ENCODE measurements at places on chromosomes 16 and 17.
A peak's percentile ranks its signal among the peaks of the same experiment; 100 is the strongest.

DNA sequence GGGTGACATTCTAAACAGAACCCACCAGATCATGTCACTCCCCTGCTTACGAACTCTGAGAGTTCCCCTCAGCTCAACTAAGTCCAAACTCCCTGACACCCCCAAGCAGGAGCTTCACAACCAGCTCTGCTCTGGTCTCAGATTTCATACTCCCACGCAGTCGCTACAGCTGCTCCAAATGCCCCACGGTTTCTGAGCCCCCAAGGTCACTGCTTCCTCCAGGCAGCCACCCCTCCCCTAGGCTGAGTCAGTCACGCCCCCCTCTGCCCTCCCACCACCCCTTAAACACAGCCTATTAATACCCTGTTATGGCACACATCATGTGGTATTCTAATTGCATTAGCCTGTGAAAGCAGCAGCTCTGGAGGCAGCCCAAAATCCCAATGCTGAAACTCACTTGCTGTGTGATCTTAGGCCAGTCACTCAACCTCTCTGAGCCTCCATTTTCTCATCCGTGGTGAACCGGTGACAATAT lies 51.5 kb downstream of the GSG1L start:
- no peak for DNase-seq

- DNase-seq: peak; percentile 68
These were observed 43.6 kb downstream of the NOS2 start for GRCh38 chr17:27756467-27757371.

DNA sequence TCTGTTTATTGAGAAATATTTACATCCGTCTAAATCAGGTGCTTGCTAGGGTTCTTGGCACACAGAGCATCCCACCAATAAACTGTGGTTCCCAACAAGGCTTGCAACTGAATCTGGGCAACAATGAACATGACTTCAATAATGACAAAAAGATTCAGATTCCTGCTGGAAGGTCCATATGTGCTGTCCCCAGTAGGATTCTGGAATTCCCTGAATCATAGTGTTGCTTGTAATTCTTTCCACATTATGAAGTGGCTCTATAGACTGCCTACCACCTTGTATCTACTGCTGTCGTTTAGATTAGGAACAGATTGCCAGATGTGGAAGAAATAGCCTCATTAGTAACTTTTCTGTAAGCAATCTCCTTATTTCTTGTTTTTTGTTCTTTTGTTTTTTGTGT lies 265.9 kb downstream of the WWOX start:
- no peak for DNase-seq

- peak; percentile 77 for DNase-seq
These were observed 74.2 kb upstream of the MARCHF10 start for GRCh38 chr17:62882284-62882683.

GRCh38 chr17:2724784-2725164 lies 13.2 kb upstream of the CLUH start:
- DNase-seq: peak; percentile 51

- no peak for DNase-seq
These were observed 56.3 kb upstream of the HAS3 start for GRCh38 chr16:69049146-69049545.

DNA sequence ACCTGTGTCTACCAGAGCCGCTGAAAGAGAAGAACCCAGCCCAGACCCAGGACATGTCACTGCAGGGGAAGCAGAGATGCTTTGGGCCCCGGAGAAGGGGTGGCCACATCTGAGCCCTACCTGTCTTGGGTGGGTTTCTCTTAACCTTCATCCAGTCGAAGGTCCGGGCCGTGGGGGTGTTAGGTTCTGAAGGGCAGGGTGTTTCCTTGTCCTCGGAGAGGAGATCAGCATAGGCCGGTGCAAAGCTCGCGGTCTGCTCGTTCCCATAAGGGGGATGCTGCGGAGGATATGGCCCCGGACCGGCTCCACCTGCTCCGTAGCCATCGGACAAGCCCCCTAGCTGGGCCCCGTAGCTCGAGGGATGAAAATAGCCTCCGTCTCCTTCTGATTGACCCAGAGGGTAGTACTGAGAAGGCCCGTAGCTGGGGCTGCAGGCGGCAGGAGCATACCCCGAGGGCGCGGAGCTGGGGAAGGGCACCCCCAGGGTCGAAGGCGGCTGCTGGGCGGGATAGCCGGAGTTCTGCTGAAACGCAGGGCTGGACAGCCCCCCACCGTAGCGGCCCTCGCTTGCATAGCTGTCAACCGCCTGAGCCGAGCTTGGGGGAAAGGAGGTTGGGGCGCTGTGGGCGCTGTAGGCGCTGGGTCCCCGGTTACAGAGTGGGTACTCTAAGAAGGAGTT lies 464 bp downstream of the HOXB1 start:
- DNase-seq: no peak

GRCh38 chr17:28982131-28982793 lies 23.6 kb downstream of the SEZ6 start:
- peak; percentile 91 for DNase-seq

GRCh38 chr16:9297437-9298113 lies 206.1 kb downstream of the HAPSTR1 start:
- DNase-seq: no peak

DNA sequence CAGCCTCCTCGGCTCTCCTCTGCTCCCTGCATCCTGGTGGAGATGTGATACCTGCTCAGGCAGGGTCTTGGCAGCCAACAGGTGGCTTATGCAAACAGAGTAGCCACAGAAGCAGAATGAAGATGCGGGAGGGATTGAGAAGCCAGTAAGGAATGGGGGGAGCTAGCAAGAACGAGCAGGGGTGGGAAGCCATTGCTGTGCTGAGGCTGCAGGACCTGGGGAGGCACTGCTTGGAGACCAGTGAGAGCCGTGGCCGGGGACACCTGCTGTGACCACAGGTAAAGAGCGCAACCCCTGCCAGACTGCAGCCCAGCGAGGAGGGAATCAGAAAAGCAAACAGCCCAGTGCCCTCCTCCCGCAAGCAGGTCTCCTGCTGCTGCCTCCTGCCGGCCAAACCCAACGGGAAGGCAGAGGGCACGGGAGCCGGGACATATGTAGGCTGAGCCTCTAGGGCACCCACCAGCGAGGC lies 14.7 kb downstream of the AIPL1 start:
- DNase-seq: peak; percentile 37

- DNase-seq: peak; percentile 94
These were observed 705 bp upstream of the POLR2A start for GRCh38 chr17:7483255-7484066.

- peak; percentile 50 for DNase-seq
These were observed 1.2 kb upstream of the HBA1 start for GRCh38 chr16:175011-175949.

DNA sequence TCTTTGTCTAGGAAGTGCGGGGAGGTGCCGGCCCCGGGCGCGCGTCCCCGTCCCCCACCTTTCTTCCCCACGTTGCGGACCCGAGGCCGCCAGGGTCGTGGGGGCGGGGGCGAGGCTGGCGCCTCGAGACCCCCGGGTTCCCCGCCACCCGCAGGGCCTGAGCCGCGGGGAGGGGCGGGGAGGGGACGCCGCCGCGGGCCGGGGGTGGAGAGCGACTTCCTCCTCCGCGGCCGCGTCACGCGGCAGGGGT lies 1.8 kb upstream of the ACTG1 start:
- DNase-seq: no peak

GRCh38 chr17:69230939-69231338 lies 2.3 kb upstream of the ABCA10 start:
- no peak for DNase-seq

- peak; percentile 58 for DNase-seq
These were observed 141.2 kb downstream of the LAT start for GRCh38 chr16:29126057-29126494.

GRCh38 chr17:36602924-36603384 lies 1.6 kb downstream of the MRM1 start:
- peak; percentile 80 for DNase-seq

GRCh38 chr16:89136931-89137330 lies 34.6 kb upstream of the CDH15 start:
- DNase-seq: no peak

- DNase-seq: no peak
These were observed 28.3 kb downstream of the NPLOC4 start for GRCh38 chr17:81608605-81609004.

DNA sequence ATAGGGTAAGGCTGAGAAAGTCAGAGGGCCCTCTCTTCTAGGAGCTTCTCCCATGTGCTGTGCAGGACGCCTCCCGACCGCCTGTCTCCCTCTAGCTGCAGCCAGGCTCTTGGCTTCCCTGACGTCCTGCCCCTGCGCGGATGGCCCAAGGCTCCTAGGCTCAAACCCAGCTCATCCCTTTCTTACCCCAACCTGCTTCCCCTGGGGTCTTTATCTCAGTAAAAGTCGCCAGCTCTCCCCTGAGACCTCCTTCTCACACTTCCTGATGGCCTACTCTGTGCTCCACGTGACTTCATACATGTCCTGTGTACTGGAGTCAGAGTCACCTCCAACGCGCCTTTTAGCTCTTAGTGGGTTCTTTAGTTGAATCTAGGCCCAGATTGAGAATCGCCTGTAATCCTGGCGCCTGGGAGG lies 1.1 kb upstream of the ZNF747 start:
- peak; percentile 69 for DNase-seq

GRCh38 chr17:72408641-72409040 lies 287.8 kb downstream of the SOX9 start:
- no peak for DNase-seq

- DNase-seq: no peak
These were observed 192.8 kb downstream of the BANP start for GRCh38 chr16:88144028-88144511.

GRCh38 chr16:57995721-57996405 lies 4.6 kb downstream of the ZNF319 start:
- DNase-seq: no peak

DNA sequence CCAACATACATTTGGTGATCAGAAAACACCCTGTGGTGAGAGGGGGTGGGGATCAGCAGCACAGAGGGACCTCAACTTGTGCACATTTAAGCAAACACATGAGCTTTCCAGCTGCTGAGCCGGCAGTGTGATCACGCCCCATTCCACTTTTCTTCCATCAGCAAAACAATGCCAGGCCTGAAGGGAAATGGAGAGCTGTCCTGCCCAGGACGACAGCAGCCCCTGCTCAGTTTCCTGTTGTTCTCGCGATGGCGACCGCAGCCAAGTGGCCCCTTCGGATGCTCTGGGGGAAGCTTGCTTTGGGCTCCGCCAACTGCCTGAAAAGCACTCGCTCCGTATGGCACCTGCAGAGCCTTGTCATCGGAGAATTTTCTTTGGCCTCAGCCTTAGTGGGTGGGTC lies 272.3 kb downstream of the FOXL1 start:
- no peak for DNase-seq

DNA sequence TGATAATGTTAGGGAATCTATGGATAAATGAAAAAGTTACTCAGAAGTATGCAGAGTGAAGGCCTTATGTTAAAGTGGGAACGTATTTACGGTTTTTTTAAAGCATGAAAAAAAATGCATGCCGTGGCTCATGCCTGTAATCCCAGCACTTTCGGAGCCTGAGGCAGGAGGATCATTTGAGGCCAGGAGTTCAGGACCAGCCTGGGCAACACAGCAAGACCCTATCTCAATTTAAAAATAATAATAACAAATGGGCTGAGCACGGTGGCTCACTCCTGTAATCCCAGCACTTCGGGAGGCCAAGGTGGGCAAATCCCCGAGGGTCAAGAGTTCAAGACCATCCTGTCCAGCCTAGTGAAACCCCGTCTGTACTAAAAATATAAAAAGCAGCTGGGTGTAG lies 6.0 kb downstream of the POLR2A start:
- DNase-seq: no peak

DNA sequence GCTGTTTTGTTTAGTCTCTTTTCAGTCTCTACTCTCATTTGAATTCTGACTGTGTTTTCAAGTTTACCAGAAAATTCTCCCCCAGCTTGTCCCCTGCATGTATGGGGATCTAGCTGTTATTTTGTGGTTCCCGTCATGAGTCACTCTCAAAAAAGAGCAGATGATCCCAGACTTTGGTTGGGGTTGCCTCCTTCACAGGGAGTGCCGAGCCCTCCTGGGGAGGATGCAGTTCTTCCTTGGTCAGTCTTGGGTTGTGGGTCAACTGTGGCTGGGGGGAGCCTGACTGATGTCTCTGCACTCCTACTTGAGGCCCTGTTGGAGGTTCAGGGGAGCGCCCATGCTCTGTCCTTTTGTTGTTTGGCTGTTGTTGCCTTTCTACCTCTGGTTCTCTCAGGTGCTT lies 37.7 kb downstream of the EPN2 start:
- no peak for DNase-seq

- no peak for DNase-seq
These were observed 604.0 kb downstream of the HS3ST4 start for GRCh38 chr16:26295625-26296304.

DNA sequence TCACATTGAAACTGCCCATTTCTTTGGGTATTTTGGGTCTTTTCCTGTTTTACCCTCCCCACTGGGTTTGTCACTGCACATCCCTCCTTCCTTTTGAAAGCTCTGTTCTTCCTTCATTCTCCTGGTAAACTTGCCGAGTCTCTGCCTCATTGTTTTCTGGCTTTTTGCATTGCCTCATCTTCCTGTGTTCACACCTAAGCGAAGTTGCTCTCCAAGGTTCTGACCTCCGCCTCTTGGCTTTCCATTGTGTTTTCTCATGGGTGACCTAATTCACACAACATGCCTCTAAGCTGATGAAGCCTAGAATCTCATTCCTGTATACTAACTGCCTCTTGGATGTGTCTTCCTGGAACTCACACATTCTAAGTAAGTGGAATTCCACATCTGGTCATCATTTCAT lies 1096.1 kb upstream of the EEF2KMT start:
- DNase-seq: no peak

GRCh38 chr17:8436169-8436843 lies 622 bp downstream of the NDEL1 start:
- peak; percentile 64 for DNase-seq

- DNase-seq: no peak
These were observed 189.0 kb downstream of the SLC39A11 start for GRCh38 chr17:72903522-72903921.

- DNase-seq: no peak
These were observed 330.3 kb upstream of the XYLT1 start for GRCh38 chr16:17801068-17801467.

- DNase-seq: peak; percentile 52
These were observed 19.5 kb downstream of the MARVELD3 start for GRCh38 chr16:71645450-71645849.

DNA sequence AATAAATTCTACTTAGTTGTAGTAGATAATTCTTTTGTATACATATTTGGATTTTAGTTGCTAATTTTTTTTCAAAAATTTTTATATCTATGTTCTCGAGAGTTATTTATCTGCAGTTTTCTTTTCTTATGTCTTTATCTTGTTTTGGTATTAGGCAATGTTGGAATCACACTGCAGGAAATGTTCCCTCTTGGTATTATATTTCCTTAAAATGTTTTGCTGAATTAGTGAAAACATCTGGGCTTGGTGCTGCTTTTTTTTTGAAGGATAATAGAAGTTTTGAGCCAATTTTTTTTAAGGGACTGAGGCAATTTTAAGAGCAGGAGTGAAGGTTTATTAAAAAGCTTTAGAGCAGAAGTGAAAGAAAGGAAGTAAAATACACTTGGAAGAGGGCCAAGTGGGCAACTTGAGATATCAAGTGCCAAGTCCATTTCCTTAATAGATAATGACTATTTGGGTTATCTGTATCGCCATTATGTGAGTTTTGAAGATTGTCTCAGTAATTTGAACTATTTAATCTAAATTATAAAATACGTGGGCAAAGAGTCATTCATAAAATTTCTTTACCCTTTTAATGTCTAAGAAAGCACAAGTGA lies 1390.1 kb upstream of the CDH8 start:
- DNase-seq: no peak
